GM04503 (cell line): ENCODE measurements at places on chromosomes 1 and 21.

DNA sequence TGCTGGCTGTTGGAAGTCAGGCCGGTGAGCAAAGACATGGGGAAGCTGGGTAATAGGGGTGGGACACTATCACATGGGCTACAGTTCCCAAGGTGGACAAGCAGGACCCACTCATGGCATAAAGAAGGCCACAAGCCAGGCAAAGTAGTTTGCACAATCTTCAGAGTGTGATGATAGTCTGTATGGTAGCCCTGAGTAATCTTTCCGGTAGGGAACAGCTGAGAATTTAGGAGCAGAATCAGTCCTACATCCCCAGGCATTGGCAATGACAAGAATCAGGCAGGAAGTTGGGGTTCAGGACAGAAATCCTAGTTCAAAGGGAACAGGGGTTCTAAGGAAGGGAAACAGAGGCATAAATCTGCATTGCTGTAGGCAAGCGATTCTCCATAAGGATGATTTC, 23.9 kb upstream of the SPATA6 start:
- no peak for DNase-seq

DNA sequence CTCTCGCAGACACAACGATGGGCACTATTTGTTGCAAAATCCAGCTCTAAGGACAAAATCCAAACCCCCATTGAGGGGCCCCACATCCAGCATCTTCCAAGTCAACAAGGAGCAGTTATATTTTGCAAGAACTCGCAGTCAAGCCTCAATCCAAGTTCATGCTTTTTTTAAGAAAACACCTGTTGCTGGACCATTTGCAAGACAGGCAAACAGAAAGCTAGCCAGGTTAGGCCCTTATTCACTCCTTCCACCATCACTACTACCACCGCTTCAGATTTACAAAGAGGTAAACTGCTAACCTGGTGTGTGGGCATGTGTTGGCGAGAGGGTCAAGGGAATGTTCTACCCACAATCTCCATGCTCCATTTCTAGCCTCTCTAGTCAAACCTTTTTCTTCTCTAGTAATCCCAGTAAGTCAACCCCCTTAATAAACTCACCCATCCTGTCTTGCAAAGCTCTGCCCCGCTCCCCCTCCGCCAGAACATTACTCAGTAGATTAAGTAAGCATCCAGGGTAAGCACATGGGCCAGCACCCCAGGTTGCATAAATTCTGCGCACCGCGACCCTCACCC, 703 bp downstream of the ERI3 start:
- no peak for DNase-seq

- DNase-seq = no peak
Observed at GRCh38 chr1:213568929-213569815, 418.6 kb upstream of the PROX1 start.

GRCh38 chr21:15134701-15135470, 70.1 kb upstream of the NRIP1 start:
- no peak for DNase-seq

GRCh38 chr1:210797422-210797821, 336.5 kb downstream of the KCNH1 start:
- DNase-seq = no peak

DNA sequence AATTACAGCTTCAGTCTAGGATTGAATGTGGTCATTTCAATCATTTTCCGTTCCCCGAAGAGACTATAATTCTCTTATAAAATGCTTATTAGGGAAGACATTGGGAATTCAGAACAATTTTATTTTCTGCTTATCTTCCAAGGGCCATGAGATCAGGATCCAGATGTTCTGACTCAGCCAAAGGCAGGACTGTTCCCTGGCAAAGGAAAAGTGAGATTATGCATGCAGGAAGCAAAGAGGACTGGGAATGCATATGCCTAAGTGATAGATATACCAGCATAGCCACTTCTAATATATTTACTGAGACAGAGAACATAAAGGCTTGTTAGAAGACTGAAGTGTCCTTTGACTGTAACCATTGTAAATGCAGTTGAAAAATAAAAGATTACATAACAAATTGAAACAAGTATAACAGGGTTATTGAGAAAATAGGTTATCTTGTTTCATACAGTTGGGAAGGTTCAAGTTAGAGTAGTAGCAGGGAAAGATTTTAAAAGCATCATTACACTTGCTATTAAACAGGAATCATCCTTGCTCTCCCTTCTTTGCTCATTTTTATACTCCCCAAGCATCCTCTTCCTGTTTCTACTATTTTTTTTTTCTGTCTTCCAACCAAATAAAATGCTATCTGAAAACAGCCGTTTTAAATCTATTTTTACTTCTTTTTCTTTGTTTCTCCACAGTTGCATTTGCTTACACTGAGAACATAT, 439.6 kb upstream of the ADAMTS5 start:
- DNase-seq = no peak

DNA sequence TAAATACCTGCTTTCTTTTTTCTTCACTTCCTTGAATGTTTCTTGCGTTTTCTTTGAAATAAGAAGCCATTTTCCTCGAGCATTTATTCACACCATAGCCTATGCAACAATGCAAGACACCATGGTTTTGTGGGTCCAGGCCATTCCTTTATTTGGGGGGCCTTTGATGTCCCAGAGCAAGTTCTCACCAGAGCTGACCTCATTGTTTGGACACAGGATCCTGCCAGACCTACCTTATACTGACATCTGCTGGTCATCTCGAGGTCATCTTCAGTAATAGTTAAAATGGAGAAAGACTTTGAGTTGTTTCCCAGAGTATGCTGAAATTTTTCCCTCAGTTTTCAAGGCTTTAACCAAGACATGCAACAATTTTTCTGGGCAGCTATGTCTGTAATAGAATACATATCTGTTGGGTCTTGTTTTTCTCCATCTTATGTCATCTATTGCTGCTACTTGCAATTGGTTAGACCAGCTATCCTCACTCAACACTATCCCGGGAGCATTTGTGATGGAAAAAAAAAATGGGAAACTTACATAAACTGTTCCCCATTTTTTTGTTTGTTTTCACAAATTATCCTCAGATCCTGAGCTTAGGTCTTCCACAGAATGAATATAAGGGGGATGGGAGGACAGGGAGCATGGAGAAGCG, 34.0 kb upstream of the BACE2 start:
- no peak for DNase-seq

GRCh38 chr1:16249596-16250241, 12.7 kb upstream of the CPLANE2 start:
- DNase-seq = peak; percentile 81

DNA sequence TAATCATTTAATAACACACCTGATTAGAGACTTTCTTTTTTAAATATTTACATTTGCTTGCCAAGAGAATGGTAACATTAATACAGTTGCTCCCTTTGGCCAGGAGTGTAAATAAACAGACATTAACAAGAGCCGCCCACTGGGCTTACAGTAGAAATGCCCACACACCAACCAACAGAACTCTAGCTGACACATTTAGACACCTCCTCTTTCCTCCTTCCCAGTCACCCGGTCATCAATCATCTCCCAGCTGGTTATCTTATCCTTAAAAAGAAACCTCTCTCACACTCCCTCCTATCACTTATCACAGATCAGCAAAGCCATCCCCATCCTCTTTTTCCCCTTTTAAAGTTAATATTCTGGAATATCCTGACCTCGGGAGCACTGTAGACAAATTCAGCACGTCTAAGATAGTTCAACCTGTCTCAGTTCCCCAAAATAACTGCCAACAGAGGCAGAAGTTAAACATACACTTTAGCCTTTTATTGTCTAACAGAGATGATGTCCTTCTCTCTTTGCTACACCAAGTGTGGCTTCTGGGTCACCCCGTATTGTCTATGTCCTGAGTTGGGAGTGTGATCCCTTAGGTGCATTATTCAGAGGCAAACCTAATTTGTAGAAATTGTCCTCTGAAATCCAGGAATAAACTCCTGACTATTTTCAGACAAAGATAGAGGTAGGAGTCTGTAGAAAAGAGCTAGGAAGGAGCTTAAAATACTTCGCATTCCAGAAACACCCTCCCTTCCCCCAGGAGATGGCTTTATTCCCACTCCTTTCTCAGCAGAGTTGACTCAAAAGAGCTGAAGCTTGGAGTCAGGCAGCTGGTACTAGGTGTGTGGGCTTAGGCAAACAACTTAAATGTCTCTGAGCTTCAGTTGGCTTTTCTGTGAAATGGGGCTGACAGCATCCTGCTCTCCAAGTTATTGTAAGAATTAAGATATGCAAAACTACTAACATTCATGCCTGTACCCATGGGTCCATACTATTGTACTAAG, 8.8 kb downstream of the MYCL start:
- peak; percentile 46 for DNase-seq

DNA sequence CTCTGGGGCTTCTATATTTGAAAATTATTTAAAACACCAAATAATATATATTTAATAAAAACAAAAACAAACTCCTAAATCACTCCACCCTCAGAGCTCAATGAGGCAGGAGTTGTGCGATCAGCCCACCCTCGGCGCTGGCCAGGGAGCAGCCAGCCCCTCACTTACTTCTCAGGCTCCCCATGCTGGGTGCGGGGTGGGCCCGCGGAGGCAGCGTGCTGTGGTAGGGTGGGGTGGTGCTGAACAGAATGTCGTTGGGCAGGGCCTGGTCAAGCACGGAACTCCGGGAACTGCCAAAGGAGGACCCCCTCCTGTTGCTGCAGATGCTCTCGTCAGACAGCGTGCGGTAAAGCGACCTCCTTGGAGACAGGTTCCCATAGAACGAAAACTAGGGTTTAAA, 204.5 kb downstream of the SIPA1L2 start:
- no peak for DNase-seq

DNA sequence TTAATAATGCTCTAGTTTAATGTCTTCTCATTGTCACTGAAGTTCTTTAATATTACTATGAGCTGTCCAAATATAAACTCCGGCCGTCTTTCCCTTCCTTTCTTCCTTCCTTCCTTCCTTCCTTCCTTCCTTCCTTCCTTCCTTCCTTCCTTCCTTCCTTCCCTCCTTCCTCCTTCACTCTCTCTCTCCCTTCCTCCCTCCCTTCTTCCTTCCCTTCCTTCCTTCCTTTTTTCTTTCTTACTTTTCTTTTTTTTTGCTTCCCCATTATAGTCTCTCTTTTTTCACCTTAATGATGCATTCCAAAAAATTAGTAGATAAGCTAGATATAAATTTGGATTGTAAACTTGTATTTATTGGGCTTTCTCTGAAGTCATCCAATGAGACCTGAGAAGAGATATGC, 431.0 kb upstream of the ADGRL4 start:
- no peak for DNase-seq

GRCh38 chr1:64933296-64934070, 32.9 kb downstream of the JAK1 start:
- DNase-seq = peak; percentile 98

GRCh38 chr21:18430341-18430740, 26.8 kb upstream of the TMPRSS15 start:
- DNase-seq = no peak

- DNase-seq = no peak
Observed at GRCh38 chr1:210089855-210090254, 142.7 kb upstream of the SERTAD4 start.

DNA sequence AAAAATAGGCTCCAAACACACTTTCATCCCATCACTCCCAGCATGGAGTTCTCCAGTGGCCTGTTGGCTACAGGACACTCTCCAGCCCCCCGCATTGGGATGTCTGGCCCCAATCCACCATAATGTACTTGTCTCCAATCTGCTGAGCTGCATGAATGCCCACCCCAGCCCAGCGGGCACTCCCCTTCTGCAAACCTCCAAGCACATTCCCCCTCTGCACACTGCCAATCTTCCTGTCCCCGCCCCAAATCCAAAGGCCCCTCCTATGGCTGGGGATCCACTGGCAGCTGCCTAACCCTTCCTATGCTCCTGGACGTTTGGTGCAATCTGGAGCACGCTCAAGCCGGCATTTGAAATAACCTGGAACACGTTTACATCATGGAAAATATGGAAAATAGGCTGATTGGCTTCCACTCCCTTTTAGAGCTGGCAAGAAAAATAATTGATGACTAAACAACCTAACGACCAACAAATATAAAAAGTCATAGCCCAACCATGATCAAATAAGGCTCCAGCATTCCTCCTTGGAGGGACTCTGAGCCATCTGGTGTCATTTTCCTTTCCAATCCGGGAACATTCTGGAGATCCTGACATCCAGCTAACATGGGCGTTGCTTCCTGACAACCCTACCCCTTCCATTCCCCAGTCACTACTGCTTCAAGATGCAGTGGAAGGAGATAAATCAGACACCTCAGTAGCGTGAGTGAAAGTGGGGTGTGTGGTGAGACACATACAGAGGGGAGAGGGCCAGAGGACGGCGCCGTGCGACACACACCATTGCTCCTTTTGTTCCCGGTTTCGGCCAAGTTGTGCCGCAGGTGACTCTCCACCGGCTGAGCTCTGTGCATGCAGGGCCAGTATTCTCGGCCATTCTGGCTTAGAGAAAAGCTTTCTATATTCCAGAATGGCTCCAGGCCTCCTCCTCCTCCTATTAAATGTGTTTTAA, 41.6 kb downstream of the PDE9A start:
- no peak for DNase-seq

DNA sequence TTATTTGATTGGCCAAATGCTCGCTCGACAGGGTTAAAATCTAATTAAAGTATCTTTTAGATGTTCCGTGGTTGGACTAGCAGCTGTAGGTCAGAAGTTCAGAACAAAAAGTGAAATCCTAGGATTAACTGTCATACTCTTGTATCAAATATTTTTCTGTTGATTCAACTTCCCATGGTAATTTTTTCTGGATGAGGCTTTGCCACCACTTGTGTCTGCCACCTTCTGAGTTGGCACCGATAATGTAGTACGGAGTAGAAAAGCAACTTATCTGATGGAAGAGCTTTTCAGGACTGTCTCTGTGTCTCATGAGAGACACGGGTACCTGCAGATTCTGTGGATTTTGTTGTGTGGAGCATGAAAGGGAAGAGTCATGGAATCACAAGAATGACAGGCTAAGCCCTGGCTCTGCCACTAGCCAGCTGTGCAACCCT, 44.6 kb upstream of the CNN3 start:
- no peak for DNase-seq

- no peak for DNase-seq
Observed at GRCh38 chr1:26290122-26290881, 10.4 kb downstream of the SH3BGRL3 start.

DNA sequence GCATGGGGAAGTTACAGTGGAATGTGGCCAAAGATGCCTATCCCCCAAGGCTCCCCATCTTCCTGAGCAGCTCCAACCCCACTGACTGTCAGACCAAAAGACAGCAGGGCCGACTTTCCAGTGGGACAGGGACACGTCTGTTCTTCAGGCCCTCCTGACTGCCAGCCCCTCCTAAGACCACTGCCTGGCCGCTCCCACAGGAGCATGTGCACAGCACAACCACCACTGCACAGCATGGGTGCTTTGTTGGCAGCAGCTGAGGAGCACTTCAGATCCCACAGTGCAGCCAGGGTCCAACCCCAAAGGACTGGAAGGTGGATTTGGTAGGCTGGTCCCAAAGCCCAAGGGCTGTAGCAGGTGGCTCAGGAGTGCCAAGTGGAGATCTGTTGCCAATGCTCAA, 648.3 kb upstream of the BRINP3 start:
- DNase-seq = no peak
